CD4-positive, alpha-beta T cell treated with Interleukin-1 beta for 1 hour (primary cell): ENCODE measurements at places on chromosomes 11 and 22.

DNA sequence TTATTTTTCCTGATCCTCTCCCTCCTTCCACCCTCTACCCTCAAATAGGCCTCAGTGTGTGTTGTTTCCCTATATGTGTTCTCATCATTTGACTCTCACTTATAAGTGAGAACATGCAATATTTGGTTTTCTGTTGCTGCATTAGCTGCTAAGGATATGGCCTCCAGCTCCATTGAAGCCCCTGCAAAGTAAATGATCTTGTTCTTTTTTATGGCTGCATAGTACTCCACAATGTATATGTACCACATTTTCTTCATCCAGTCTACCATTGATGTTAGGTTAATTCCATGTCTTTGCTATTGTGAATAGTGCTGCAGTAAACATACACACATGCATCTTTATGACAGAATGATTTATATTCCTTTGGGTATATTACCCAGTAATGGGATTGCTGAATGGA, 13.3 kb upstream of the RASSF10 start:
- no peak for DNase-seq

GRCh38 chr11:83011333-83012167, 60.1 kb downstream of the RAB30 start:
- DNase-seq = no peak

- DNase-seq = no peak
Observed at GRCh38 chr22:33271390-33272161, 213.4 kb upstream of the SYN3 start.

GRCh38 chr22:43891360-43892182, at the start of gene PNPLA5:
Gene PNPLA5 (minus strand): TSS chr22:43892013. CDS start chr22:43891880, 133 bp downstream.
- DNase-seq = no peak

DNA sequence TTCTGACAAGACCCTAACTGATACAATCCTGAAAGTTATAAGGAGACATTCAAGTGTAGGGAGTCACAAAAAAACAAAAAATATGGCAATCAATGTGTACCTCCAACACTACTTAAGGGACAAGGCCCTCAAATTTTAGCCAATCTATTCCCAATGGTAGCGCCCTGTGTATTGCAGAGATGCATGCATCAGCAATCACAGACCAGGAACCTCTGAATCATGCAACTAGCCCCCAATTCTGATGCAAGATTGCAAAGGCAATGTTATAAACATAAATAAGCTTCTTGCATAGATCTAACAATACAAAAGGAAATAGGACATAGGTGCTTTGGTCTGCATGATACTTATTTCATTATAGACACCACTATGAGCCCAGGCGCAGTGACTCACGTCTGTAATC, 29.7 kb upstream of the SIK2 start:
- DNase-seq = no peak
